ENCODE measurements at places on chromosomes 6 and 20.

- no peak for DNase-seq
Measured at GRCh38 chr6:5606546-5606945, 345.2 kb downstream of the FARS2 start.

DNA sequence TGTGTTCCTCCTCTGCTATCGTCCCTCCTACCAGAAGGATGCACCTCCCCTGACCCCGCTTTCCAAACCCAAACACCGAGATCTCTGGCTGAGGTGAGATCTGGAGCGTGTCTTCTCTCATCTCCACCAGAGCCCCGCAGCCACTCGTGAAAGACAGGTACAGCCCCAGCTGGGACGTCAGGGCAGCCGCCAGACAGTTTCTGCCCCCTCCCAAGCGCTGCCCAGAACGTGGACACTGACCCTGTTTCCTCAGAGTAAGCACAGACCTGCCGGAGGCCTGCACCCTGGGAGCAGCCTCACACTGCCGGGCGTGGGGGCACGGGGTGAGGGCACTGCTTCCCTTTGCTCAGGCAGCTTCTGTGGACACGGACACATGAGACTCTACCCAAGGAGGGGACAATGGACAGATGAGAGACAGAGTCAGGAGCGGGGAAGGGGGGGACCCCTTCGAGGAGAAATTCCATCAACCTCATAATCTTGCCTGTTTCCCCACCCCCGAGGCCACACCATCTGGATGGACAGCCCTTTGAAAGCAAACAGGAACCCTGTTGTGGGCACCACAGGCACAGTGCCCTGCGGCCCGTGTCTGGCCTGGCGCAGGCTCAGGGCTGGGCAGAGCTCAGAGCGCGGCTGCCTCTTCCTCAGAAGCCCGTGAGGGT lies 210.6 kb downstream of the DLL1 start:
- no peak for DNase-seq

DNA sequence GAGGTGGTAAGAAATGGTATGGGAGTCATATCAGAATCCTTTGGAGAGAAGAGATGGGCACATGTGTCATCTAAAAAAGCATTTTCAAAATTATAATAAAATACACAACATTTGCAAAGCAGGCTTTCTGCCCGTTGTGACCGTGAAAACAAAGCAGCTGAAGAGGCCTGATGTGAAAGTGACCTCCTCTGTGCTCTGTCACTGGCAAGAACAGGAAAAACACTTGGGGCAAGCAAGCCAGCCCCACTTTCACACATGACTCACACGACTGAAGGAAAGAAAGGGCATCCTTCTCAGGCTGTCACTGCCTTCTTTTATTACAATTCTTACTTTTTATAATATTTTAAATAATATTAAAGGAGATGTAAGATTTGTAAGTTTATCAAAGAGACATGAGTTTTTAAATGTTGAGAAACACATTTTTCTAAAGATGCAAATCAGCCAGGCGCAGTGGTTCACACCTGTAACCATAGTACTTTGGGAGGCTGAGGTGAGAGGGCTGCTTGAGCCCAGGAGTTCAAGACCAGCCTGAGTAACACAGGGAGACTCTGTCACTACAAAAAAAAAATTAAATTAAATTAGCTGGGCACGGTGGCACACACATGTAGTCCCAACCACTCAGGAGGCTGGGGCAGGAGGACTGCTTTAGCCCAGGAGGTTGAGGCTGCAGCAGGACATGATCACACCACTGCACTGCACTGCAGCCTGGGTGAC lies 143.7 kb downstream of the BTBD9 start:
- no peak for DNase-seq

DNA sequence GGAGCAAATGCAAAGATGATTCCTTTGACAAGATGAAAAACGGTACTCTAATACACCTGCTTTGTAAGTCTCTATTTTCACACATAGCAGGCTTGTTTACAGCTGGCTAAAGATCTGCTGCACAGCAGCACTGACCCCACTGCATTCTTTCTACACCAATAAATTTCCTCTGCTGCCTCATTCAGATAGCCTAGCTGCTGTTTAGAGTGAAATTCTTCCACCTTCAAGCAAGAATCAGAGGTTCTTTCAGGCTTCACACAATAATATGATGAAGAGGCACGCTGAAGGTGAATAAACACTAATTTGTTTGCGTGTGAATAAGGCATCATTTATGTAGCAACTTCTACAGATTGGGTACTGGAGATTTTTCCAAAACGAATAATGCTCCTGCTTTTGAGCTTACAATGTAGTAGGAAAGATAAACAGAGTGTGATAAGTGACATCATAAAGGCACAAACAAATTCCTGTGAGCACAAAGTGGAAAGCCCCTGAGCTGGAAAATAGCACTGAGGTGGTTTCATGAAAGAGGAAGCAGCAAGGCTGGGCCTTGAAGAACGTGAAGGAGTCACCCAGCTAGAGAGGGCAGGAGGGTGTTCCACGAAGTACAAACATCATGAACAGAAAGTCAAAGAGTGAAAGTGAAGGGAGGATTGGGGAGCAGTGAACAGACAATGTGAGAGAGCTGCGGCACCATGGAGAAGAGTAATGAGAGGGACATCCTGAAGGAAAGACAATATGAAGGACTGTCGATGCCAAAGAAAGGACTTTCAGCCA lies 543.4 kb downstream of the CD83 start:
- DNase-seq = no peak

GRCh38 chr6:142821860-142822259 lies 123.1 kb downstream of the HIVEP2 start:
- no peak for DNase-seq

DNA sequence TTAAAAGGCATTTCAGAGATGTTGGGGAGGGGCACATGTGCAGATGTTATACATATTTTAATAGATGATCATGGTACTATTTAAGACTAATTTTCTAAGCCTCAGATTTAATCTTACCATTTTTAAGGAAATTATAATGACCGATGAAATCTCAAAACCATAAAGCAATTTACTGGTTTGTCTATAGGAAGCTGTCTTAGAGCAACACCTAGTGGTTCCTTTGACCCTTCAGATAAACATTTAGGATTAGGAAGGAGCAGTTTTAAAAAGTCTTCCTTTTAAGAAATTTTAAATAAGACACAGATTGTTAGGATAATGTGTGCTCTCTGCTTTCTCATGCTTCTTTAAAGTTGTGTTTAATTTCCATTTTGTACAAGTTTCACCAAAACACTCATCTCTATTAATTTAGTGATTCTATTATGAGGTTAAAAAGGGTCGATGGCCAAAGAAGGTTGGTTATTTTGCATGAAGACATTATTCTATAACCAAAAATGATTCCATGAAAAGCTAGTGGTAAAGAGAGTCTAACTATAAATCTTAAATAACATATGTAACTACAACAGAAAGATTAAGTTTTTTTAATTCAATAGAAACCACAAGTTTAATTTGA lies 376.4 kb downstream of the HACE1 start:
- no peak for DNase-seq

DNA sequence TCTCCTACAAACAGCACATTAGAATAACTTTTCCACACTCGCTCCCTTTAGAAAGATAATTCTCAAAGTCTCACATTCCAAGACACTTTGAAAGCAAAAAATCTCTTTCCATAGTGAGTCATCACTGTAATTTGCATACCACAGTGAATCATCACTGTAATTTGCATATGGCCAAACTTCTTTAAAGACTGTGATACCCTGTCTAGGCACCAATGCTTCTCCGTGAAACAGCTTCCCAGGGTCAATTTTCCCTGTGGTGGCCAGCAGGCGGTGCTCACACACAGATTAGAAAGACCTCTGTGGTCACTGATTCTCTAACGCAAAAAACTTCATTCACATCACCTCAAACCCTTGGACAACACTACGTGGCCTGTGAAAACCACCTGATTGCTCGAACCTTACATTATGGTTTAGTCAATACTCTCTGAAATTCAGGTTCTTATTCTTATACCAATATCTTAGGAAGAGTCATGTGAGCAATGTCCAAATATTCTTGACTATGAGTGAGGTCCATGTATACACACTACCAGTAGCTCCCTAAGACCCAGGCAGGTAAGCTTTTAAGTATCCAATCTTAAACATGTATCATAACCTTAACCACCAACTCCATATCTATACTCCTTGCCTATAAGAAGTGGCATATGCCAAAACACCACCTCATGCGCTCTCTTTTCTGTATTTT lies 78.5 kb upstream of the PHACTR1 start:
- no peak for DNase-seq

GRCh38 chr6:147078602-147079001 lies 125.6 kb upstream of the STXBP5 start:
- DNase-seq = no peak

DNA sequence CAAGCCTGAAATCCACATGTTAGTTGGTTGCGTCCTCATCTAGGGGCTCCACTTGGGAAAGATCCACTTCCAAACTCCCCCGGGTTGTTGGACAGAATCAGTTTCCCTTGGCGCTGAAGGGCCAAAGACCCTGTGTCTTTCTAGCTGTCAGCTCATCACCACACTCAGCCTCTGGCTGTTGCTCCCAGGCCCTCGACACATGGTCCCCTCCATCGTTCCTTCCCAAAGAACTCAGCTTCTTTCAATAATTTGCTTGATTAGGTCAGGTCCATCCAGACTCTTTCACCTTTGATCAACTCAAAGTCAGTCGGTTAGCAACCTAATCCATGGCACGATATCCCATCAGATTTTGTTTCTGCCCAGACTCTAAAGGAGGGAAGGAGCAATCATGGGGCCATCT lies 254.8 kb upstream of the SULF2 start:
- no peak for DNase-seq

- DNase-seq = no peak
Measured at GRCh38 chr20:891058-891705, 25.0 kb downstream of the ANGPT4 start.

GRCh38 chr6:107355659-107356058 lies 103.7 kb downstream of the PDSS2 start:
- DNase-seq = no peak

DNA sequence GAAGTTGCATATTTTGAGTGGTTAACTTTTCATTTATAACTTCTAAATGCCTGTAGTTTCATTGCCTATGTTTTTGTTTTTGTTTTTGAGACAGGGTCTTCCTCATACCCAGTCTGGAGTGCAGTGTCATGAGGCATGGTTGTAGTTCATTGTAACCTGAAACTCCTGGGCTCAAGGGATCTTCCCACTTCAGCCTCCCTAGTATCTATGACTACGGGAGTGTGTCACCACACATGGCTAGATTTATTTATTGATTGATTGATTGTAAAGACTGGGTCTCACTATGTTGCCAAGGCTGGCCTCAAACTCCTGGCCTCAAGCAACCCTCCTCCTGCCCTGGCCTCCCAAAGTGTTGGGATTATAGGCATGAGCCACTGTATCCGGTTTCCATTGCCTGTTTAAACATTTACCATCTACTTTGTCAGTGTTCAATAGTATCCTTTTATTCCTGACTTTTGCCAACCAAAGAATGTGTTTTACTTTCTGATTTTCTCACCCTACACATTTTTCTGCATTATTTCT lies 144.6 kb downstream of the CDKAL1 start:
- no peak for DNase-seq

DNA sequence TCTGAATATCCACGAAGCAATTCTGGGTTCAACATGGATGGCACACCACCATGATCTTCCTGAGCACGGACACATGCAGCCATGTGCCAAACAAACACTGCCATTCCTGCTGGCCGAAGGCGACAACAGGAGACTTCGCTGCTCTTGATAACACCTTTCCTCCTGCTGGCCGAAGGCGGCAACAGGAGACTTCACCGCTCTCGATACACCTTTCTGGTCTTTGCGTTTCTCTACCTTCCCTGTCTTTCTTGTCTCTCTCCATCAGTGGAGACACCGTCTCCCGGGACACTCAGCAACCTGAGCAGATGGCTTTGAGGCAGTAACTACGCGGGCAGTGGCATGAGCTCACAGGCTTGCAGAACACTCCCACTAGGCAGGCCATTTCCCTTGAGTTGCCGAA lies 54.9 kb upstream of the MPC1 start:
- DNase-seq = no peak

- no peak for DNase-seq
Measured at GRCh38 chr6:37793067-37793466, 26.5 kb upstream of the ZFAND3 start.

DNA sequence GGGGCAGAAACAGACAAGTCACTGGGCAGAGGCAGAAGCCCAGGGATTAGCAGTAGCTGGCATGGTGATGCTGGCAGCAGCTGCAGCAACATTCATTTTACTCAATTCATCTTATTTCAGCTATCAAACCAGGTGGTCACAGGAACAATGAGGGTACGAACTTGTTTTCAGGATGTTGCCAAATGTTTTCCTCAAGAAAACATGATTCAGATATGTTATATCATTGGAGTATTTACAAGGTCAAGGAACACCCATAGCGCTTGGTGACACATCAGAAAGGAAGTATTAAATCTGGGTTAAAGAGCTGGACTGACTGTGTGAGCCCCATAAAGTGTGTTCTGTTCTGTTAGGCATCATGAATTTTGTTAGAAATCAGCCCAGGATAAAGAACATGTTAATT lies 456.9 kb upstream of the ID4 start:
- no peak for DNase-seq

GRCh38 chr20:45100563-45101245 lies at the start of gene KCNS1:
TSS of gene KCNS1 (minus strand) at chr20:45101127. CDS start at chr20:45099236, 1,891 bp downstream.
- peak; percentile 7 for DNase-seq

- DNase-seq = no peak
Measured at GRCh38 chr6:90038961-90039653, 144.8 kb downstream of the GJA10 start.
